ENCODE measurements at places on chromosomes 3 and 15.

DNA sequence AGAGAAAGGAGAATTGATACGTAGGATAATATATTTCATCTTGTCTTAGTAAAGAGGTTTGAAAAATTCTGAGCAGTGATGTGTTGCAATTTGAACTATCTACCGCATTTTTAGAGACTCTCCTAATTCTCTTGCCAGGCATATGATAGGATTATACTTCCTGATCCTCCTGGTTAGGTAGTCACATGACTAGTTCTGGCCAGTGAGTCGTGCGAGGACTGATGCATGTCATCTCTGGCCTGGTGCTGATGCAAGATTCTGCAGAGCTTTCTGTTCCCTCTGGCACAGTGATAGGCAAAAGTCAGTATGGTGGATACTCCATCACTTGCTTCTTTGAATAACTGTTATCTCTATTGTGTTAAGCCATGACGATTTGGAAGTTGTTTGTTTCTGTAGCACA is 277.6 kb upstream of the NAALADL2 start:
- no peak for DNase-seq

- DNase-seq = no peak
These were observed 8.9 kb upstream of the SEMA5B start for GRCh38 chr3:123036352-123037014.

DNA sequence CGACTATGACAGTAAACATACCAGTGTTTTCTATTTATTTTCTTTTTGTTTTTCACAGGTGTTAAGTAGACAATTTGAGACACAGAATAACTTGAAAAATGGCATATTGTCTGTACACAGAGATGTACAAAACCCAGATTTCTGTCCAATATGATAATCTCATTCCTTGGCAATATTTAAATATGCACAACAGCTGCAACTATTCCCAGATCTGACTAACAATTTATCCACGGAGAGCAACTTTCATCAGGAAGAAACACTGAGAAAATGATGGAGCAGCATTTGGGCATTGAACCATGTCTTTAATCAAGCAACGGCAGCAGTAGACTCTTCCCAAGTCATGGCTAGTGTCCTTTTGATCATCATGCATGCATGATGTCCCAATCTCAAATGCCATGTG is 452.6 kb downstream of the ZPLD1 start:
- no peak for DNase-seq

GRCh38 chr3:61612211-61613194 is 51.1 kb downstream of the PTPRG start:
- no peak for DNase-seq

- no peak for DNase-seq
These were observed 198.8 kb downstream of the FNDC3B start for GRCh38 chr3:172238188-172238587.

DNA sequence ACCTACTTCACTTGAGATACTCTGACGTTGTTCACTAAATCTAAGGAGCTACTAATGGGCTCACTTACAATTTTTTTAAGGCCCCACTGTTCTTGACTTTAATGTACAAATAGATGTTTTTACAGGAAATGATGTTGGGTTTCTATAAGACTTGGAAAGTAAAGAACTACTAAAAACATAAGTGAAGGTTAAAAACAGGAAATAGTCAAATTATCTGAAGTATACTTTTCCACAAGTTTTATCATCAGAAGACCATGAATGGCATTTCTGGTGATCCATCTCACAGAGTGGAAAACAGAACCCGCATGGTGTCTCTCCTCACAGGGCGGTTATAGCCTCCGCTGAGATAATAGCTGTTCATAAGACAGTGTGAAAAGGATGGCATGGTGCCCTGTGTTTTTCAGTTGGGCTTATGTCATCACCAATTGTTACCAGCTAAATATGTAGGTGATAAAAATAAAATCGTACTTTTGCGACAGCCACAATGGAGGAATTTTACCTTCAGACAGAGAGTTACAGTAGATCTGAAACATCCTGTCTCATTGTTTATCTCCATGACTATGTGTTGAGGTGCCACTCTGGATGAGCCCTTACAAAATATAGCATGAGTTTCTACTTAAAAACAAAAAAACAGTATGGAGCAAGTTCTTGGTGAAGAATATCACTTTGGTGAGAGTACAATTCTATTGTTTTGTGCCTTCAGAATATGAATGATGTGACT is 462.4 kb downstream of the RAP2B start:
- DNase-seq = no peak

DNA sequence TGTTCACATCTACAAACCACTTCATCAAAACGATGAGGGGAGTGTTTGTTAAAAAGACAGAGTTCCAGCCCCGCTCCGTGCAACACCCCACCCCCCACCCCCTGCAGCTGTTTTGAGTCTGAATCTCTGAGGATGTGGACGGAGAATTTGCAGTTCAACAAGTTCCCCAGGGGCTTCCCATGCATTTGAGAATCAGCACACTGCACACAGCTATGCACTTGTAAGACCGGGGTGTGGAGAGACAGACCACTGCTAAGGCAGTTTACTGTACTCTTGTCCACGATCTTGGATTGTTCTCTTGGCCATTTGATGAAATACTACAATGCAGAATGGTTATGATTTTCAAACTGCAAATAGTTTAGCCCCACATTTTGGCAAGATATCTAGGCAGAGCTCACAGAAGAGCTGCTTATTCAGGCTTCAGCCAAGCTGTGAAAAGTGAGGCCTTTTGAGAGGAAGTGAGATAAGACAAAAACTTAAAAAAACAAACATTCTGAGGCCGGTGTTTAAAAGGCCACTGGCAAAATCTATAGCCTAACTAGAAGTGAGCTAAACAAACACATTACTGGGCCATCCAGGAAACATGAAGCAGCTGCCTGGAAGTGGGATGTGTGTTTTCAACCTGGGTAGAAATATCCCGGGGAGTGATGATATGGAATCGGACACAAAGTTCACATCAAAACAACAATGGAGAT is 308.2 kb upstream of the ADAMTS9 start:
- DNase-seq = no peak

- DNase-seq = no peak
These were observed 81.6 kb upstream of the PRR20G start for GRCh38 chr3:127369356-127369935.

- DNase-seq = no peak
These were observed 10.8 kb downstream of the ZNF774 start for GRCh38 chr15:90362936-90363212.
